Left renal pelvis (tissue), 4 donors: ENCODE measurements at places on chromosomes 2 and 18. TPM values are rescaled to one million over a fixed set of nuclear protein-coding genes. Genes with fewer than 3 reads are reported as not detected.

DNA sequence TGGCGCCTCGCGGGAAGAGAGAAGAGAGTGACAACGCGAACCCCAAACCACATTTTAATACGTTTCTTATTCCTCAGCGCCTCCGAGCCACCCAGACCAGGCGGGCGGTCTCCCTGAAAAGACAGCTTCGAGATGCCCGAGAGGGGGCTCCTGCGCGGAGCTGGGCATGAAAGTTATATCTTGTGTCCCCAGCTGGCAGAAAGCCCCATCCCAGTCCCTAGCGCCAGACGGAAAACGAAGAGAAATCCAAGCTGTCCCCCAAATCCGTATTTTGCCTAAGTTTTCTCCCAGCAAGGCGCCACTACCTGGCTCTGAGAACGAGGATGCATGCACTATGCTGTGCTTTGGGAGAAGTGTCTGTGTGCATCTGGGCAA, 797 bp downstream of the NXPH2 start:
- no peak for DNase-seq

The UGGT1 gene
- 37.9 TPM for polyA plus RNA-seq

- no peak for DNase-seq
These were observed 36.0 kb downstream of the ANKRD29 start for GRCh38 chr18:23626451-23627279.

DNA sequence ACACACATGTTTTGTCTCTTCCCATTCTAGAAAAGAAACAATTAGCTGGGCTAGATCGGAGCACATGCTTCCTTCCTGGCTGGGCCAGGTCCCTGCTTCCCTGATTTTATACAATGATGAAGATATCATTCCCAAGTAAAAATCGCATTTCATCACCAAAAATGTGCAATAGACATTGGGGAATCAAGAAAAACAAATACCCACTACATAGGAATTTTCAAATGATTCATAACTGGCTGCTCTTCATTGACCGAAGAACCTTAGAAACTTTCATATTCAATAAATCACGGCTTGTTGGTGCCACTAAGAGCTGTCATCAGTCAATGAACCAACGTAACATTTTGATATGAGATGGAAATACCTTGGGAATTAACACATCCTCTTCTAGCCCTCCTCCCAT, 373.6 kb upstream of the TRIB2 start:
- no peak for DNase-seq

DNA sequence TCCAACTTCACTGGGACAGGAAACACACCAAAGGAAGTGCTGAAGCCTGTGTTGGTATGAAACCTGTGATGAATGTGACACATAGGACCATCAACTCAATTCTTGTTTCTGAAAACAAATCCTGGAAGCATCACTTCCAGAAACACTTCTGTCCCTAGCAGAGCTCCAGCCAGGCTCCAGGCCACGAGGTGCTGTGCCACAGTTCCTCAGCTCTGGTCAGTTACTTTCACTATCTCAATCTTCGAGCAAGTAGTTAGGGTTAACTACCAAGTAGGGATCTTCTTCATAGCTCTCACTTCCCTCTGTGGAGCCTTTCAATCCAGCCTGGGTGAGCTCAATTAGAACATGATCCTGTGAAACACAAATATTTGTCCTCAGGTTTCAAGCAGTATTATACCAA, 3.6 kb upstream of the LCT start:
- no peak for DNase-seq

The LINC00305 gene
- polyA plus RNA-seq: 4.5 TPM

GRCh38 chr18:34880403-34880802, 160.8 kb upstream of the MAPRE2 start:
- no peak for DNase-seq

The GALR1 gene
- 0.19 TPM for polyA plus RNA-seq

The RESP18 gene
- not detected for polyA plus RNA-seq

The ADRA2B gene
- 5.1 TPM for polyA plus RNA-seq

GRCh38 chr2:86413296-86414094, 27.7 kb upstream of the KDM3A start:
- peak; percentile 45 for DNase-seq

DNA sequence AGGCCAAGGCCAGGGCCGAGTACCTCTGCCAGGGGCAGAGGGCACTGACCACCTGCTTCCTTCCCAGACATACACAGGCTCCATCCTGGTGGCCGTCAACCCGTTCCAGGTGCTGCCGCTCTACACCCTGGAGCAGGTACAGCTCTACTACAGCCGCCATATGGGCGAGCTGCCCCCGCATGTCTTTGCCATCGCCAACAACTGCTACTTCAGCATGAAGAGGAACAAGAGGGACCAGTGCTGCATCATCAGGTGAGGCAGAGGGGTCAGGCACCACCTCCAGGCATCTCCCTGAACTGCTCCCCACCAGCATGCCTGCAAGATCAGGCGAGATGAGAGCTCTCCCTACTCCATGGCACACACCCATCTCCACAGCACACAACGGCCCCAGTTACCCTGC, 31.1 kb downstream of the MYO7B start:
- no peak for DNase-seq

The HOXD11 gene
- polyA plus RNA-seq: 45.8 TPM

DNA sequence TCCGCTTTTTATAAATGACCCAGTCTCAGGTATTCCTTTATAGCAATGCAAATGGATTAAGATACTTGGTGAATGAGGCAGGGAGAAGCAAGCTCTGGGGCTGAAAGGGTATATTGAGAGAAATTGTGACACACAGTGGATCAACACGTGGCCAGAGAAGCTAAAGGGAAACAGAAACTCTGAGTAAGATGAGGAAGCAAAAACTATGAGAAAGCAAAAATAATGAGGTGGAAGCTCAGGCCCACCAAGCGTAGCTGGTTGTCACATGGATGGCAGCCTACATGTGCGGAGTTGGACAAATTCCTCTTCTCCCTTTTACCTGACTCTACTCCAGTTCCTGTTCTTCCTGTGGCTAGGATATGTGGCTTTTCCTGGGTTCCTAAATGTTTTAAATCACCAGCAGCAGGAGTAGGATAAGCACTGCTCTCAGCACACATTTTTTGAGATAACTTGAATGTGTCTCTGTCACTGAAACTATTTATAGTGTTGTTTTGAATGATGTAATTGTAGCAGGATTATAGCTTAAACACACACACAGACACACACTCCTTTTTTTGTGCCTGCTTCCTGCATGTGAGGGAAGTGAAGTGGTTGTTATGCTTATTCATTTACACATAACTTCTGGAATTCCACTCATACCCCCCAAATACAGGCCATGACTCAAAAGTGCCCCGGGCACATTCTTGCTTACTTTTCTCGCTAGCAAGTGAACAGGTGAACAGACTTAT, 30.1 kb upstream of the EPC2 start:
- no peak for DNase-seq

DNA sequence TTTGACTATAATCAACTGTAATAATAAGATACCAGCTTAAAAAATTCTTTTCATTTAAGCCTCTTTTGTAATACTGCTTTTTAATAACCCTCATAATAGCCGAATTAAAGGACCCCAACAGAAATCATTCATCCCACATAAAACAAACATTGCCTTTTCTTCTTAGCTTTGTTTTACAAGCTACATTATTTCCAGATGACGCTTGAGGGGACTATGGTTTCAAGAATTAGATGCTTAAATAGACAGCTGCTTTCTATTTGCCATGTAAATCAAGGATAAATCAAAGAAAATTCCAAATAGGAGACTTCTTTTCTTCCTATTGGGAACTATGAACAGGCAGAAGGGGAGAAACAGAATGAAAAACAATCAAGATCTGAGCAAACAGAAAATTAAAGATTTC, 200.7 kb upstream of the SMAD7 start:
- no peak for DNase-seq

The TFCP2L1 gene
- polyA plus RNA-seq: 60.3 TPM

The CD207 gene
- polyA plus RNA-seq: 0.14 TPM

The STARD6 gene
- 0.18 TPM for polyA plus RNA-seq

The NEU2 gene
- not detected for polyA plus RNA-seq

GRCh38 chr2:68643011-68643873, at the start of gene PROKR1:
TSS of gene PROKR1 (plus strand) at chr2:68643579. CDS start at chr2:68645822, 2,243 bp downstream.
- no peak for DNase-seq

DNA sequence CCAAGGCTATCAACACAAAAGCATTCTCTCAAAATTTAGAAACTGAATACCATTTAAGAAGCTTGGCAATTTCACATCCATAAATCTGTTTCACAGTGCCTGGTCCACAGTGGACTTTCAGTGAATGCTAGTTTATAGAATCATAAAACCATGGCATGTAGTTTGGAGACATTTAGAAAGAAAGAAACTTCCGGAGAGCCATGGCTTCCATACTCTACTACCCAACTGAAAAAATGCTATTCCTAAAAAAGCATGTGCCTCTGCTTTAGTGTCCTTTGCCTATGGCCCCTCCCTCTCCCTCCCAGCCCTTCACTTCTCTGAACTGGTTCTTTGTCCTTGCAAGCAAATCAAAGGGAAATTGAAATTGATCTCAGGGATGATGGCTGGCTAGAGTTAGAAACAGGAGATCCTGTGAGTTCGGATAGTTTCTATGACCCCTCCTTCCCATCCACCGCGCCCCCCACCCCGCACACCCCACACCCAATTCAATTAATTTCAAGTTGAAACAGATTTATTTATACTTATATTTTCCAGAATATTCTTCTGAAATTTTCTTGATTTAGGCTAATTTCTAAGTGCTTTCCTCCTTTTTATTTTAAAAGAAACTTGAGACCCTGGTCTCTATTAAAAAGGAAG, 248.3 kb downstream of the TRIB2 start:
- DNase-seq: no peak

DNA sequence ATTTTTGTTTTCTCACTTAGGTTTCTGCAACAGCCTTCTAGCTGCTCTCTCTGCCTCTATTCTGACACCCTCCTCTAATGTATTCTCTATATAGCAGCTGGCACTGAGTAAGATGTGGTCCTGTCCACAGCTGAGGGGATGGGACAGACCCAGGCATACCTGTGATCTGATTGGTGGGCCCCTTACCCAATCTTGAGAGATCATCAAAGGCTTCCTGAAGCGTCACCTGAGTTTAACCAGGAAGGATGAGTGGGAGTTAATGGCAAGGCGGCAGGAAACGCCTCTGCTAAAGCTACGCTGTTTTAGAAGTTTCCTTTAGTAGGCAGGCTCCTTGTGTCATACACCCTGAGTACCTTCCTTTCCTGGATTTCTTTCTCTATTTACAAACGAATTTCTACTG, 5.7 kb upstream of the TET3 start:
- no peak for DNase-seq

- DNase-seq: no peak
These were observed 358.7 kb upstream of the TNP1 start for GRCh38 chr2:217218269-217219163.

- DNase-seq: no peak
These were observed 42.6 kb upstream of the HNRNPA3 start for GRCh38 chr2:177169810-177170514.

DNA sequence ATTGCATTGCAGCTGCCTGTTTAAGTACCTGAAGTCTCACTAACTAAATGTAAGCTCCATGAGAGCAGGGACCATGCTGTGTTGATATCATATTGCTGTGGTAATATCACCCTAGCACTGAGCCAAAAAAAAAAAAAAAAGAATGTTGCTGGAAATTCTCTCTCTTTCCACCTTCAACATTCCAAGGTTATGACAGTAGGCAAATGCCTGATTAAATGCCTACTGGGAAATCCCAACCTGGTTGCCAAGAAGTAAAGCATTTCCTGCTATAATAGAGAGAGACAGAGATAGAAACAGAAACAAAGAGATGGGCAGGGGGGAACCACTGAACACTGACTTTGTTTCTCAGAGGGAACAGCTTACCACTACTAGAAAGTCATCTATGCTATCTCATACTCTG, 1604.2 kb downstream of the LRP1B start:
- DNase-seq: no peak

The HOXD1 gene
- polyA plus RNA-seq: 8.8 TPM

The TMEM247 gene
- polyA plus RNA-seq: not detected

GRCh38 chr2:236748385-236748784, 178.8 kb downstream of the ACKR3 start:
- no peak for DNase-seq

- no peak for DNase-seq
These were observed 260.7 kb downstream of the SPAG16 start for GRCh38 chr2:213544940-213545339.

DNA sequence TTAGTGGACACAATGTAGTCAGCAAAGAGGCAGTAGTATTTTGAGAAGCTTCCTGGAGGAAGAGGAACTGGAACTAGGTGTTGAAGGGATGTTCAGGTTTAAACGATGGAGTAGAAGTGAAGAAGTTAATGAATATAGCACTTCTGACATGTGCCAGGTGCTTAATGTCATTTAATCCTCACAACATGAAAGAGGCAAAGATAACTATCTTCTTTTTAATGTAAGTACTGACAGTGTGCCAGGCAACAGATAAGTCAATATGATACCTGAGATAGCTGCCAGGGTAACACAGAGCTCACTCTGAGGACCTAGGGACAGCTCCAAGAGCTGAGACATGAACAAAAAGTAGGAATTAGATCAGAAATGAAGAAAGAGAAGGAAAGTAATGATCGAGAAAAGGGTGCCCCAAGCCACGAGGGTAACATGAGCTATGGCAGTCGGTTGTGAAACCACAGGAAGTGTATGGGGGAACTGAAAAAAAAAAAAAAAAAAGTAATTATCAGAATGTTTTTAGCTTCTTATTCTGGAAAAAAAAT, 140.7 kb downstream of the RNF144A start:
- DNase-seq: no peak

DNA sequence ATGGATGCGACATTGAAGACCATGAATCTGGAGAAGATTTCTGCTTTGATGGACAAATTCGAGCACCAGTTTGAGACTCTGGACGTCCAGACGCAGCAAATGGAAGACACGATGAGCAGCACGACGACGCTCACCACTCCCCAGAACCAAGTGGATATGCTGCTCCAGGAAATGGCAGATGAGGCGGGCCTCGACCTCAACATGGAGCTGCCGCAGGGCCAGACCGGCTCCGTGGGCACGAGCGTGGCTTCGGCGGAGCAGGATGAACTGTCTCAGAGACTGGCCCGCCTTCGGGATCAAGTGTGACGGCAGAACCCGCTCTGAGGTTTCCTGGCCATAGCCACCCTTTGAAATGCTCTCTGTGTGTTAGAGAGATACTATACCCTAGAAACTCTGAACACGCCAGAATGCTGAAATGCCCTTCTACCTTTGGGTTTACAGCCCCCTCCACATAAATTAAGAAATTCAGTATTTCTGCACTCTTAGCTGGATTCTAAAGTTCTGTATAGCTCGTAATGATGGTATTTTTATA, 659 bp downstream of the CHMP1B start:
- peak; percentile 12 for DNase-seq

The PLEKHH2 gene
- polyA plus RNA-seq: 29.5 TPM

- no peak for DNase-seq
These were observed 501.5 kb downstream of the ERBB4 start for GRCh38 chr2:212037062-212037461.

DNA sequence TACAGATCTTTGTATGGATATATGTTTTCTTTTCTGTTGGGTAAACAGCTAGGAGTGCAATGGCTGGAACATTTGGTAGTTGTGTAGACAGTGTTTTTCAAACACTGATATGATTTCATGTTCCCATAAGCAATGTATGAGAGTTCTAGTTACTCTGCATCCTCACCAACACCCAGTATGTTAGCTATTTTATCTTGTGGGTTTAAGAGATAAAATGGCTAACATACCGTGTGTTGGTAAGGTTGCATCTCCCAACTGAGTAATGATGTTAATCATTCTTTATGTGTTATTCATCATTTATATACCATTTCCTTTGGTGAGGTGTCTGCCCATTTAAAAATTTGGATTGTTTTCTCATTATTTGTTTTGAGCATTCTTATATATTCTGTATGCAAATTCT, 65.7 kb downstream of the LYPD6B start:
- DNase-seq: no peak

GRCh38 chr18:75253784-75254183, 43.2 kb downstream of the TSHZ1 start:
- no peak for DNase-seq

GRCh38 chr2:96089356-96090195, 26.8 kb downstream of the ADRA2B start:
- no peak for DNase-seq
